ENCODE measurements at places on chromosomes 2 and 18.

GRCh38 chr2:227472265-227473121, 537 bp downstream of the AGFG1 start:
- no peak for DNase-seq

DNA sequence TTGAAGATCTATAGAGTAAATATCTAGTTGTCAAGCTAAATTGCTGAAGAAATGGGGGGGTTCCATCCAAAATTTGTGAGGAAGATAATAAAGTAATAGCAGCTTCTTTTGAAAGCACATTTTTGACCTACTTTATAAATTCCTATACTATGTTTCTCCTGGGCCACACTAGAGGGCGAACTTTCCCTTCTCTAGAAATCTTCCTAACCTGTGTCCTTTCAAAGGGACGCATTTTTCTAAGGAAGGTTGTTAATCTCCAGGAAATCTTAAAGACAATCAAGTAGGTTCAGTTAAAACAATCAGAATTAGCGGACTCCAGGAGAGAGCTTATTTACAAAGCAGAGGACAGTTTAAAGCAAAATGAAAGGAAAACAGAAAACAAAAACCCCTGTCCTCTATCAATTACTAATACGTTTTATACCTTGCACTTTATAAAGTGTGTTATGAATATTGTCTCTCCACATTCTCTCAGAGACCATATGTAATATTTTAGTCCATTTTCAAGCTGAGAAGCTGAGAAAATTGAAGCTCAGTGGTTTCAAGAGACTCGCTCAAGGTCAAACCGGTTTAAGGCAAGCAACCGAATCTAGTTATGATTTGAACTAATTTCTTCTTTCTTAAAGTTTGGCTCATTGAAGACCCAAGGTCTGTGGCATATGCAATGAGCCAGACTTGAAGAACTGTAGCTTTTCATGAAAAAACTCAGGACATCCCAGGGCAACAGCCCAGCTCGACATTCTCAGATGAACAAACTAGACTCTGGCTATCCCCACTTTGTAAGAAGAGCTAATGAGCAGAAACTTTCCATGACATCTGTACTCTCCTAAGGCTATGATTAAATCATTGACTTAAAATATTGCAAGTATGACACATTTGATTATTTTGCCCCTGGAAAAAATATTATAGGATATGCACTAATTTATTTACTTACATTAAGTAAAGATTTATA, 273.6 kb downstream of the PAX3 start:
- peak; percentile 41 for DNase-seq

DNA sequence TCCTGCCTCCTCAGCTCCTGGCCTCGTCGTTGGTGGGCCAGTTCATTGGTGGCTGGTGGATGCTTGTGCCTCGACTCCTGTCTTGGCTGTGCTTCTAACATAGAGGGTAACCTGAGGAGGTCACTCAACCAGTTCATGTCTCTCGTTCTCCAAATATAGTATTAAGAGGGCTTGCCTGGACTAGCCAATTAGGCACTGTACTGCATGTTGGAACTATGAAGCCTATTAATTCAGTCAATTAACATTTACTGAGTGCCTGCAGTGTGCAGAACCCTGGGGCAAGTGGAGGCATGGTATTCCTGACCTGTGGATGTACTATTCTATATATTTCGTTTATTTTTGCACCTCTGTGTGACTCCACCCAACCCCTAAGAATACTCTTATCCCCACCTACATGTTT, 89.9 kb upstream of the PELI1 start:
- DNase-seq: no peak

DNA sequence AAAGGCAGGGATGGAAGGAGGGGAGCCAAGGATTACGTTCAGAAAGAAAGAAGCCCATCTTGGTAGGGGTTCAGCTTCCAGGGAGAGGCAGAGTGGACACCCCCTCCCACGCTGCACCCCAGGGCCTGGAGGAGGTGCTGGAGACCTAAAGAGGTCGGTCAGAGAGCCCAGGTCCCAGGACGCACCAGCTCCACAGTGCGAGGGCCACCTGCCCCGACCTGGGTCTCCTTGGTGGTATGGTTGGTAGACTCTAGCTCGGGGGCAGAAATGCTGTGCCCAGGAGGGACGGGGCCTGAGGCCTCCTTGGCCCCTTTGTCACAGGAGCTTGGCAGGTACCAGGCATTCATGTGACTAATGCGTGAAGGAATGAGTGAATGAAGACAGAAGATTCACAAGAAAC, 87.1 kb upstream of the RAB6C start:
- DNase-seq: no peak

DNA sequence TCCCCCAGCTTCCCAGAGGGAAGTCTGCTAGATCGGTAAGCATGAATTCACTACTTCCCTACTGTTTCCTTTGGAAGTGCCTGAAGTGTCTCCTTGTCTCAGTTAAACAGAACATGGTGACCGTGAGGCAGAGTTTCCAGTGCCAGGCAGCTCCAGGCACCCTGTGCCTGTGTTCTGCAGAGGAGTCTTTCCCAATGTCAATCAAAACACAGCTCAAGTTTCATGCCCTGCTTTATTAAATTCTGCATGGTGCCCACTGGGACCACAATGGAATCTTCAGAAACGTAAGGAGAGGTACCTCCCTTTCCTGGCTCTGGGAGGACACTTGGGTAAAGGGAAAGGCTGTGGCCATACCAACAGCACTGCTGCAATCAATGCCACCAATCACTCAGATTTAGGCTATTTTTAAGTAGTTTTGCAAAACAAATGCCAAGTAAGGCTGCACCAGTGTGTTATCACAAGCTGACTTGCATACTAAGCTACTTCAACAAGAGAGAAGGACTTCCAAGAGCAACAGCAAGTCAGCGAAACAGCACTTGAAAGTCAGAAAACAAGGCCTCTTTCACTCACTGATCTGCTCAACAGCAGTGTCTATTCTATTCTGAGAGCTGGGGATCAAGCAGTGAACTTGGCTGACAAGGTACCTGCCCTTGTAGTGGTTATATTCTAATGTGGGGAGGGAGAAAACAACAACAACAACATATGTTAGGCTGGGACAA, 14.9 kb downstream of the LPIN2 start:
- no peak for DNase-seq

GRCh38 chr2:146584316-146584715, 1260.5 kb upstream of the ACVR2A start:
- DNase-seq: no peak

GRCh38 chr18:616380-616995, 19.7 kb downstream of the CLUL1 start:
- peak; percentile 58 for DNase-seq

- DNase-seq: no peak
Measured at GRCh38 chr18:48949606-48950535, 894 bp downstream of the SMAD7 start.

- DNase-seq: no peak
Measured at GRCh38 chr2:5145801-5146200, 546.4 kb upstream of the SOX11 start.

DNA sequence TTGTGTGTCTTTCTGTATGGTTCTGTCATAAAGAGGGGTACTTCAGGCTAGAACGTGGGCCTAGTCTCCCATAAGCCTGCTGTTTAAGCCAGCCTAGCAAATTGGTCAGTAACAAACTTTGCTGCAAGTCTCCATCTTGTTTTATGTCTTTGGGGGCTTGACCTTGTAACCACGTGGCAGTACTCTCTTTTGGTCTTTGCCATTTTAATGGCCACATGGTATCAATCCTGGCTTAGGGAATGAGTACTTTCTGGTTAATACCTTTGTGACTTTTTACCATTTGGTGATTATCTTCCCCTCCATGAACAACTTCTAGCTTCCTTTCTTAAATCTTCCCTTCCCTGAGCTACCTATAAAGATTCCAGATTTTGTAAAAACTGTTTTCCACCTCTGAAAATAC, 148.3 kb downstream of the GCA start:
- no peak for DNase-seq

- no peak for DNase-seq
Measured at GRCh38 chr2:98347298-98348065, 1.2 kb downstream of the CNGA3 start.

- no peak for DNase-seq
Measured at GRCh38 chr2:130286983-130287655, 55.6 kb upstream of the IMP4 start.
